Spinal cord (tissue), 10 donors: ENCODE measurements at places on chromosomes 6 and 20.

GRCh38 chr6:66068033-66068432 lies 361.0 kb upstream of the EYS start:
- no peak for DNase-seq

DNA sequence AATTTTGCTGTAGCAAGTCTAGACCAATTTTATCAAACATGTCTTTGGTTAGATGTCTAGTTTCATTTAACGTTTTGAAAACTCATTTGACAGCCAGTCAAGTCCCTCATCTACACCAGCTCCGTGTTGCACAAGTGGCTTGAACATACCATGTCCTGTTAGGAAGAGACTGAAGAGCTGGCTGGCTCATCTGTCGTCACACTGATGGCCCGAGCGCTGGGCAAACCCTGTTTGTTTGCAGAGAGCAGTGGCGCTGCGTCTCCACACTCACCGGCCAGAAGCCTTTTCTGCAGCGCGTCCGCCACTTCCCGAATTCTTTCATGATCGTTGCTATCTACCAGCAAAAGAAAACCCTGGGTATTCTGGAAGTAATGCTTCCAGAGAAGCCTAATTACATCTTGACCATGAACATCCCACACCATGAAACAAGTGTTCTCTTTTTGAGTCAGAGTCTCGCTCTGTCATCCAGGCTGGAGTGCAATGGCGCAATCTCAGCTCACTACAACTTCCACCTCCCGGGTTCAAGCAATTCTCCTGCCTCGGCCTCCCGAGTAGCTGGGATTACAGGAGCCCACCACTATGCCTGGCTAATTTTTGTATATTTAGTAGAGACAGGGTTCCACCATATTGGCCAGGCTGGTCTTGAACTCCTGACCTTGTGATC lies 10.7 kb upstream of the TCFL5 start:
- no peak for DNase-seq

DNA sequence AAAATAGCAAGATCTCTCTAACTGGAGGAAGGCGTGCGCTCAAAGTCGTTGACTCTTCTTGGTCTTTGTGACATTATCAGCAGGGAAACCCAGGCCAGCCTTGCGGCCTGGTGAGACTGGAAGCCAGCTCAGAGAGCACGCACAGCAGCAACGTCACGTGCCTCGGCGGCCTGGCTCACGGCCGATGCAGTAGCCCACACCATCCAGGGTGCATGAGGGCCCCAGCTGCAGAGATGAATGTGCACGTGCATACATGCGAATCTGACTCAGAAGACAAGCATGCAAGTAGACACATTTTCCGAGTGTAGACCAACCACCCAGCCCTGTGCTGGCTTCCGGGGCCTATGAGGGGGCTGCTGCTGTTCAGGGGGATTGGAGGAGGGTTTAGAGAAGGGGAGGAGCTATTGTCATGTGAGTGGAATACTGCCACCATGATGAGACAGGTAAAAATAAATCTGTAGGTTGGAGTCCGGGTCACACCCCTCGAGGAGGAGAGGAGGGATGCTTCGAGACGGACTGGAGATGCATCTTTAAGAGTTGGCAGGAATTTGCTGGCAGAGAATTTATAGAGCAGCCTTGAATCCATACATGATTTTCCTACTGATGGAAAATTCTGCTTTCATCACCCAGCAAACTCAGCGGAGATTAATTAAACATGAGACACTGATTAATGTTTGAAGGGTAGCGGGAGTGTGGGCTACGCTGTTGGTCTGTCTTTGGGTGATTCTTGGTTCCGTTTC lies 388.2 kb downstream of the CDH4 start:
- no peak for DNase-seq

DNA sequence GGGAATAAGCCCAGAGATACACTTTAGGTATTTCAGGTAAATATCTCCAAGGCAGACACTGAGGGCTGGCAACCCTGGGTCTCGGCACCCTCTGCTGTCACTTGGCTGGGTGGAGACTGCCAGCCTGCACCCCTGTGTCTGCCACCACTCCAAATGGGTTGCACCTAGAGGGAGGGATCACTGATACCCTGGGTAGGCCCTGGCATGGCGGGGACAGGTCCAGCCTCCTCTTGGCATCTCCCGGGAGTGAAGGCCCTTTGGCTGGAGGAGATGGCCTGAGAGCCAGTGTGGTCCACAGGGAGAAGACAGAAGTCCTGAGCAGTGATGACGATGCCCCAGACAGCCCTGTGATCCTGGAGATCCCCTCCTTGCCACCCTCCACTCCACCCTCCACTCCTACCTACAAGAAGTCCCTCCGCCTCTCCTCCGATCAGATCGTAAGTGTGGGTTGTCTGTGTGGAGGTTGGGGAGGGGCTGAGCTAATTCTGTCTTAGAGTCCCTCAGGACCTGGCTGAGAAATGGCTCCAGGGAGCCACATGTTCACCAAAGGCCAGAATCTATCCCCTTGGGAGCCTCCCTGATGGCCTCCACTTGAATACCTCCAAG lies 10.9 kb downstream of the EMILIN3 start:
- DNase-seq, result no peak

DNA sequence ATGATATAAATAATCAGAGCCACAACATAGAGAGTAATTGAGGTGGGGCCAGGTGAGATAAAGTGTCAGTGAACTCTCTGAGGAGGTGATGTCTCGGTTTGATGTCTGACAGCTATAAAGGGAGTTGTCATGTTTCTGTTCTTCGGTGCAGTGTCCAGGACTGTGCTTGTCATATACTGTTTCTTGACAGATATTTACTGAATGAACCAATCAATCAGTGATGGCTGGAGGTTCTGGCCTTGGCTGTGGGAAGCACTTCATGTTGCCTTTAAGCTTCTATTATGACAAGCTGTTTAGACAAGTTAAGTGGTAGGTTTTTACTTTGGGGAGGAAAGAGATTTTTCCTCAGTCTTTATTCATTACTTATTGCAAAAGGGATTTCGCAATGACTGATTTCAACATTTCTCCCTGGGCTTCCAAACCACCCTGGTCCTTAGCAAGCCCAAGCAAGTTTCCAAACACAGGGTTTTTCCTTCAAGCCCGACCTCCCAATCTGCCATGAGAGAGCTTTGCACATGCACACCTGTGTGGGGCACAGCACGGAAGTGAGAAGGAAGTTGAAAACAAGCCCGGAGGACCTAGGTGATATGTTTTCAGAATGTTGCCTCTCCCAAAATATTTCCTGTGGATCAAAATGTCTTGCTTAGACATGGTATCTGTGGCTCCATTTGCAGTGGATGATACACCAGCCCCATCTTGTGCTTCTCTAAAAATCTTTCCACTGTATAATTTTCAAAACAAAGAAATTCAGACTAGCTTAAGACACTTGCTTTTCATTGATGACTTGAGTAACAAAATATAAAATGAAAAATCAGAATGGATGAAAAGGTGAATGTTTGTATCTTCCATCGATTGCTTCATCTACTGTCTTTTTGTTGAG lies 567.3 kb upstream of the BTBD3 start:
- DNase-seq, result no peak
